ENCODE measurements at places on chromosomes 5 and 9. TPM values are rescaled to one million over a fixed set of nuclear protein-coding genes. Genes with fewer than 3 reads are reported as not detected.

- no peak for DNase-seq
Measured at GRCh38 chr5:58286741-58287140, 173.1 kb downstream of the PLK2 start.

DNA sequence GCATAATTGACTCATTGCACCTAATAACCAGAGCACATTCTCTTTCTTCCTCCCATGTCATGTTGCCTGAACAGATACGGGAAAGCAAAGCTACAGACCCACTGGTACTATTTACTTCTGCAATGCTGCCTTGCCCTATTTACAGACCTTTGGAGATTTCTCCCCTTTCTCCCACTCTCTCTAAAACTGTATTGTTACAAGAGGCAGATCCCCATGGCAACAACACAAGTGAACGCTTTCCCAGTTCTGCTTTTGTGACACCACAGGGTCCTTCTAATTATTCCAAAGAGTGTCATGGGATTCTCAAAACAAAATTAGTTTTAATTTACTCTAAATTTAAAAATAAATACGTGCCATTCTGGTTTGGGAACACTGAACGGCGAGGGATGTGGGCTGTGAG is 104.7 kb downstream of the KCTD16 start:
- DNase-seq = no peak

GRCh38 chr9:134396825-134397224 is 70.6 kb downstream of the RXRA start:
- no peak for DNase-seq

DNA sequence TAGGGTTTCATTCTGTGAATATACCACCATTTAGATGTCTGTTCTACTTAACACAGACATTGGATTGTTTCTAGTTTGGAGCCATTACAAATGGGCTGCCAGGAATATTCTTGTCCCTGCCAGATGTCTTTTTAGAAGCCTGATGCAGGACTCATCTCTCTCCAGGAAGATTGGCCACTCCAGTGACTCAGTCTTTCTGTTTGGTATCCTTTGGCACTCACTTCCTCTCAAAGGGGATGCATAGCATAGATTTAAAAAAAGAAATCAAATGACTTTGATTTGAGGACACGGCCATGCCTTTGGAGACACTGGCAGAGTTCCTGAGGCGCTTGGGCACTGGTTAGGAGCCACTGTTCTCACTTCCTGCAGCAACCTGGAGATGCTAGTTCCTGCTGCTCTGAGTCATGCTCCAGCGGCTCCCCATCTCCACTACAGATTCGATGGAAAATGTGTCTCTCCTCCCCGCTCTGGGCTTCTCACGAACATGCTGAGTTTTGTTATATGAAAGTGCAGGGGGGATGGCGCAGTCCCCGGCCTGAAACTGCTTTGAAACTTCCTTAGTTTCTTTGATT is 3.5 kb upstream of the ZNF366 start:
- no peak for DNase-seq

GRCh38 chr5:28548856-28549255 is 1510.5 kb upstream of the CDH9 start:
- DNase-seq = no peak

DNA sequence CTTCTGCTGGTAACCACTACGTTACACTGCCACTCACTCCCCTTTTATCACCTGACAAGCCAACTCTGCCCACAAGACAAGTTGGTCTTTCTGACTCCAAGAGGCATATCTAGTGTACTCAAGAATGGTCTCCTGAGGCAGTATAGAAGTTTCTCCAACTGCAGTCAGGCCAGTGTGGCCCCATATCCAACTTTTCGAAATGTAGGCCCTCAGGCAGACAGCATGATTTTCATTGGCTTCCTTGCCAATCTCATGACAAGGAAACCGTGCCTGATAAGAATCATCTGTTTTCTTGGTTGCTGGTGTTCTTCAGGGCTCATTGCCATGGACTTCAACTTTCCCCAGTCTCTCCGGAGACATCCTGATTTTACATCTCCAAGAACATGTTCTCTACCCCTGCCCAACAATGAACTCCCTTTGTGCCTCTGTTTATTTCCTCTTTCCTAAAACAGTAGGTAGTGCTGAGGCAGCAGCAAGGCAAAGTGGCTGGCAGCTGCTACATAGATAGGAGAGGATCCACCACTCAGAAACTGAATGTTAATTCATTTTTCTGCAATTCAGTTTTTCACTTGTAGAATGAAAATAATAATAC is 62.6 kb upstream of the SEMA6A start:
- no peak for DNase-seq

Gene IL3
- total RNA-seq = not detected

Gene CYLC2
- not detected for total RNA-seq

Gene SAXO1
- 0.14 TPM for total RNA-seq

Measured in neural crest cell (in vitro differentiated cells).